Activated CD4-positive, alpha-beta T cell treated with anti-CD3 and anti-CD28 coated beads, Interleukin-2, amount 50 U/mL, for 4 hours (primary cell): ENCODE measurements at places on chromosomes 12 and 14.

DNA sequence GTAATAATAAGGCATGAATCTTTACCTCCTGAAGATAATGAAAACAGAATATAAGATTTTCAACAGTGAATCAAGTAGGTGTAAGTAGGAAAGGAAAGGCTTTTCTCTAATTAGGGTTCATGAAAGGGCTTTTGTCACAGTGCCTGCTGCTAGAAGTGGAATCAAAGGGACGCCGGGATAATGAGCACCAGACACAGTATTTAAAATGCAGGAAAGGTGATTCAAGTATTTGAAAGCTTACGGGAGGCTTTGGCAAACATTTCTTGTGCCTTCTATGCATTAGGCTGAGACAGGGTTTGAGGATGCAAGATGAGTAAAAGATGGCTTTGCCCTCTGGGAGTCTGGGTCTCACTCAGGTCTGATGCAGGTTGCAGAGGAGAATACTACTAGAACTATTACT lies 70.5 kb upstream of the ANO4 start:
- no peak for DNase-seq

DNA sequence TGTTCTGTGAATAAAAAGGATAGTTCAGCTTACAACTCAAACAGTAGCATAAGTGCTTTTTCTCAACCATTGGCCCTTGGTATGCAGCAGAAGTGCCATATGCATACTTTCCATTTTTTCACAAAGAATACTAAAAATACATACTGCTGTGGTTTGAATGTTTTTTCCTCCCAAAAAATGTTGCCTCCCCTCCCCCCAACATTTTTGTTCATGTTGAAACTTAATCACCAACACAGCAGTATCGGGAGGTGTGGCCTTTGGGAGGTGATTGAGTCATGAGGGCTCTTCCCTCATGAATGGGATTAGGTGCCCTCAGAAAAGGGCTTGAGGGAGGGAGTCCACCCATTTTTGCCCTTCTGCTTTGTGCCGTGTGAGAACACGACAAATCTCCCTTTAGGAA lies 198.6 kb downstream of the ESR2 start:
- no peak for DNase-seq

DNA sequence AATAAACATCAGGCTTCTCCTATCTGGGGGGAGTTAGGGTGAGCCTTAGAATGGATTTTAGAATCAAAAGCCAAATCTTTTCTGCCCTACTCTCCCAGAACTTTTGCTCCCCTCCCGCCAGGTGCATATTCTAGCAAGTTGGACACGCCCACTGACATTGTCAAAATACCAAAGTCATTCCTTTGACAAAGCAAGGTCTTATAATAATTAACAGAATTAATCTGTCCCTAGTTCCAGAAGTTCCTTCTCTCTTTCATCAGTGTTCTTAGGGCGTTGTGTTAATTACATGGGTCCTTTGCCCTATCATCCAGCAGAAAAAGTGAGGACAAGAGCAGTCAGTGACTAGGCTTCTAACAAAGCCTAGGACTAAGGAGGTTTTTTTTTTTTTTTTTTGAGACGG lies 2.4 kb downstream of the PRR13 start:
- no peak for DNase-seq

DNA sequence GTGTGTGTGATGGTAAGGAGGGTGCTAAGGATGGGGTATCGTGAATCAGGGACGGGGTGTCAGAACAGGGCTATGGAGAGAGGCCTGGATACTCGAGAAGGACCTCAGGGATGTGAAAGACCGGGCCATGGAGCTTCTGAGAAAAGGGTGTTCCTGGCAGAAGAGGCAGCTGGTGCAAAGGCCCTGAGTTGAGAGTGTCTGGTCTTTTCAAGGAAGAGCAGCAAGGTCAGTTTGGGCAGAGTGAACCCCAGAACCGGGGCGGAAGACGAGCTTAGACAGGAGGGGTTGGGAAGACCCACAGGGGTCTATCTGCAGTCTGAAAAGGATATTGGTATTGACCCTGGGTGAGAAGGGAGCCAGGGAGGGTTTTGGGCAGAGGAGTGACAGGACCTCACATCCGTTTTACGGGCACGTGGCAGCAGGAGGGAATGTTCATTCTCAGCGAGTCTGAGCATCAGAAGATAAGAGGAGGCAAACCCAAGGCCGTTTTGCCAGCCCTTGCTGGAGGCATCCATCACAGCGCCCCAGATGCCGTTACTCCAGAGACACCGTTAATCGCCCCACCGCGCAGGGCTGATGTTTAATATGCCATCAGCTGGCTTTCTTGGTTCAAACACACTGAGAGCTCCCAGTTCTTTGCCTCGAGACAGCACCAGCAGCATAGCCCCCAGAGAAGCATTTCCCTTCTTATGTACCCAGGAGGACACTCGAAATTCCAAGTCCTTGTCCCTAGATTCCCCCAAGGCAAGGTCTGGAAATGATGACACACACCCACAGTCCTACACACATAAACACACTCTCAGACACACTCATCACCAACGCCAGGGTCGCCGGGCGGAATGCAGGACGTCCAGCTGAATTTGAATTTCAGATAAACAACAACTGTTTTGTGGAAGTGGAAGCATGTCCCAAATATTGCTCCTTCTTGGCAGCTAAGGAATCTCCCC lies 41.4 kb upstream of the EML1 start:
- DNase-seq = no peak

DNA sequence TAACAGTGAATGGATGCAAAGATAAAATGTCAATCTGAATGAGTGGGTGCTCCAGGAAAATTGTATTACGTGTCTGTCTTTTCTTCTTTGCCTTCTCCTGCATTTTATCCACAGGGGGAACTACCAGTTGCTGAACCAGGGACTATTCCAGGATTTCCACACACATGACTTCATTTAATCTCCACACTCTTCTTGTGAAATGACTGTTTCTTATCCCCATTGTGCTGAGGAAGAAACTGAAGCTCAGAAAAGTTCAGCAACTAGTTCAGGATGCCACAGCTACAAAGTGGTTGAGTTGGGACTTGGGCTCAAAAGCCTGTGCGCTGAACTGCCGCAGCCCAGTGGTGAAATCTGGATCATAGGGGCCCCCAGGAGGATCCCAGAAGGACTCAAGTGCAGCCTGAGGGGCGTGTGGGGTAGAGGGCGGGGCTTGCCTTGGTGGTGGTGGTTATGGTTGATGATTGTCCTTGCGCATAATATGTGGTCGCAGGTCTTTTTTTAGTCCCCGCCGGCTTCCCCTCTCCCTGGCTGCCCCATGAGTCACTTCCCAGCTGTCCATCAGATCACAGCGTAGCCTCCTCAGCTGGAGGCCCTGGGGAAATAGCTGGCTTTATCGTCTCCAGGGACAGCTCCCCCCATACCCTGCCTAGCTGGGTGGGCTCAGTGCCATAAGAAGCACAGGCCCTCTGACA lies 235.2 kb upstream of the CRY1 start:
- no peak for DNase-seq

- no peak for DNase-seq
Measured at GRCh38 chr12:17661250-17661649, 428.7 kb downstream of the RERGL start.

GRCh38 chr14:51783765-51784164 lies 76.6 kb upstream of the GNG2 start:
- no peak for DNase-seq

GRCh38 chr14:80468331-80469122 lies 257.2 kb upstream of the DIO2 start:
- DNase-seq = no peak

GRCh38 chr14:78709795-78710557 lies 539.8 kb downstream of the NRXN3 start:
- DNase-seq = no peak

- no peak for DNase-seq
Measured at GRCh38 chr14:50733494-50733893, 65.4 kb upstream of the SAV1 start.

- no peak for DNase-seq
Measured at GRCh38 chr14:100086361-100086760, 21.1 kb downstream of the EVL start.

DNA sequence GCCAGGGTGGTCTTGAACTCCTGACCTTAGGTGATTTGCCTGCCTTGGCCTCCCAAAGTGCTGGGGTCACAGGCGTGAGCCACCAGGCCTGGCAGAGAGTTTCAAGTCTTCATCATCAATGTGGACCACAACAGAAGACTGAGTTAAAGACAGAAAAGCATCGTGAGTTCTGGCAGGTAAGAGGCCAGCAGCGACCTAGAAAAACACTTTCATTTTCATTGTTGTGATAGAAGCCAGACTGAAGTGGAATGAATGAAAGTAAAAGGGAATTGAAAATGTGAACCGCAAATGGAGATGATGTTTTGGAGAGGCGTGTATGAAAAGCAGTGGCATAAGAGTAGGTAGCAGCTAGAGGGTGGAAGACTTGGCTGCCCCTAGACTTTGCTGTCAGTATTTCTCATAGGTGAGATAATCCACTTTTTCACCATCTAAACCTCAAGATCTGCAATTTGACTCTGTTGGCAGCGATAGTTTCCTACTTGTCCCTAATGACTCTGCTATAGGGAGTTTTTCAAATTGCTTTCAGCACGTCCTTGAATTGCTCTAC lies 47.1 kb upstream of the PLEKHA5 start:
- no peak for DNase-seq

DNA sequence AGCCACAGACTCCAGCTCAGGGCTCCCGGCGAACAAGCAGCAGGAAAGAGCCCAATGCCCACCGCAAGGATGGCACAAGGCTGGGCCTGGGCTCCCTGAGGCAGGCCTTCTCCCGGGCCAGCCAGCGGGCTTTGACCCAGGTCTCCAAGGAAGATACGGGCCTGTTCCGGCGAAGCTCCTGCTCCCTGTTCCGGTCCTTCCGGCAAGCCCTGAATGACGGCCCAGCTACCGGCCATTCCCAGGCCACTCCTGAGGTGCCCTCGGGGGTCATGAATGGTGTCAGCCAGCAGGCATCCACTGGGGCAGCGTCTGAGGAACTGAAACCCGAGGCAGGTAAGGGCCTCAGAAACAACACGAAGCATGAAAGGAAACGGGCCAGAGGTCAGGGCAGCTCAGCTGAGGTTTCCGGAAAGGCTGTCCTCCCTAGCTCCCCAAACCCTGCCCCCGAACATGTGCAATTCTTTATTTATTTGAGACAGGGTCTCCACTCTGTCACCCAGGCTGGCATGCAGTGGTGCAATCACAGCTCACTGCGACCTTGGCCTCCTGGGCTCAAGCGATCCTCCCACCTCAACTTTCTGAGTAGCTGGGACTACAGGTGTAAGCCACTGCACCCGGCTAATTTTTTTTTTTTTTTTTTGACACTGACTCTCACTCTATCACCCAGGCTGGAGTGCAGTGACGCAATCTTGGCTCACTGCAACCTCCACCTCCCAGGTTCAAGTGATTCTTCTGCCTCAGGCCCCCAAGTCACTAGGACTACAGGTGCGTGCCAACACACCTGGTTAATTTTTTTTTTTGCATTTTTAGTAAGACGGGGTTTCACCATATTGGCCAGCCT lies 6.0 kb downstream of the EXOC3L4 start:
- no peak for DNase-seq

GRCh38 chr12:55972042-55972441 lies 1.8 kb upstream of the RAB5B start:
- DNase-seq = no peak

DNA sequence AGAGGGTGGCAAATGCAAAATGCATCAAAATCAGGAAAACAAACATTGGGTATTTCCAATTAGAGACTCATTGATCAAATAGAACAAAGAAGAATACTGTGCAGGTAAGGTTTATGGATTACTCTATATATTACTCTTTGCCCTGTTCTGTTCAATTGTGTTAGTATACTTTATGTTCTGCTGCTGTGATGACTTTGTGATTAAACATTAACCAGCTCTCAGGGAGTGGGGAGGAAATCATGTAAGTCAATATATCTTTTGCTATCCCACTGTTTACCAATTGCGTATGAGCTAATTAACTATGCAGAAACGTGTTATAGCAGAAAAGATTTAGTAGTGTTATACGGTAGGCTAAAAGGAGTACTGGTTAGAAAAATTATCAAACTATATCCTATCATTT lies 129.4 kb downstream of the PDE3A start:
- DNase-seq = no peak

DNA sequence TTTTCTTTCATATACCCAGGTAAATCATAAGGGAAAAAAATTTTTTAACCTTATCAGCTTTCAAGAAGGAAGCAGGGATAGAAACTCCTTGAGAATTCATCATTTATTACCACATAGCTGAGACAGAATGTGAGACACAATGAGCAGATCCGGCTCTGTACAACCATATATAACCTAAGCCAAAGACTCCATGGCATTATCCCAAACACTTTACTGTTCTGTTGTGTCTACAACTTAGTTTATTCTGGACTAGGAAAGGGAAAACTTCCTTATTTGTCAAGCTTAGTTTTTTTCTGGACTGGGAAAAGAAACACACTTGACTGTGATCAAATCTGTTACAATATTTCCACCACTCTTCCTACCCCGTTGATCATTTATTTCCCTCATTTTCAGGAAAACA lies 38.3 kb upstream of the CATSPERB start:
- DNase-seq = no peak

DNA sequence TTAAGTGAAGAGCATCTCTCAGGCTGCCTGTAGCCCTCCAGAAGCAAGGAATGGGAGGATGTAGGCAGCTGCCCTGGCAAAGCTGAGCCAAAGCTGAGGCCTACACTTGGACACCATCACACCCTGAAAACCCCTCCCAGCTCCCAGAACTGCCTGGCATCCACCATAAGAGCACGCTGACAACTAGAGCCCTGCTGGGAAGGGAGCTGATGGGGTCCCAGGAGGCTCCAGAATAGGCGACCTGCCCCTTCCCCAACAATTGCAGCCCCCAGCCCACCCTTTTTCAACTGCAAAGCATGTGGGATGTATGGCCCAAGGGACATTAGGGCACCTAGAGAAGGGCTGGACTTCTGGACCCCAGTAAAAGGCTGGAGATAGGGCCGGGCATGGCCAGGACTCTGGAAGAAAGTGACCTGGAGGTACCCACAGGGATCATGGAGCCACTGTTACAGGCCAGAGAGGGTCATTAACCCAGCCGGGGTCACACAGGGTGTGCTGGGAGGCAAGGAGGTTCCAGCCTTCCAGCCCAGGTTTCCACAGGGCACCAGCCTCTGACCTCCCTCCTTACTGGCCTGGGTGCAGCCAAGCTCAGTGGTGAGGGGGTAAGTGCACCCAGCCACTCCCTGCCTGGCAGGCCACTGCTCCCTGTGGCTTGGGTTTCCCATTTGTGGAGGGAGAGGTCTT lies 27.8 kb downstream of the FAM222A start:
- no peak for DNase-seq
